ENCODE measurements at places on chromosomes 2 and 18.

DNA sequence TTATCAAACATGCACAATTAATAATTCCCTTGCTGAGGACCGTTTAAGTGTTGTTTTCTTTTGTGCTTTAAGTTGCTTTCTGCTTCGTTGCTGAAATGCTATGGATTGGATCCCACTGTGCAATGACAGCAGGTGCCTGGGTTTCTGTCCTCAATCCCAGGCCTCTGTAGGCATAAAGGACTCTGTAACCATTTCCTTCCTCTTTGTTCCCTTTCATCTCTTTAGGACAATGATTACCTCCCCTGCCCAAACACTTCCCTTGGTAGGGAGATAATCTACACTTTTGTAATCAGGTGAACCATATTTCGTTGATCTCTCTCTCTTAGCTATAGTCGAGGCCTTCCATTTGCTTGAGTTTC is 58.6 kb upstream of the LYPD6B start:
- no peak for DNase-seq

DNA sequence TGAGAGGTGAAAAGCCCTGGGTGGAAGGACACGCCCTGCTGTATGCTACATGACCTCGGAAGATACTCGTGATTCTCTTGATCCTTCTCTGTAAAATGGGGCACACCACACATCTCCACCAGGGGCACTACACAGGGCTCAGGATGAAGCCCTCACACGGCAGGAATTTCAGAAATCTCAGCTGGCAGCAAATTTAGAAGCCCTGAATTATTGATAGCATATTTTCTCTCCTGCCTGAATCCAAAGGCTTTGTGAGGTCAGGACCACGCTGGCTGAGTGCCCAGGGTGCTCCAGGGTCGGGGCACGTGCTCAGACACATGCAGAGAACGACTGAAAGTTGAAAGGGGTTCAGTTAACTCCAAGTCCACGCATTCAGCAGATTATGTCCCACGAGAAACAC is 42.1 kb upstream of the GALR1 start:
- peak; percentile 49 for DNase-seq

DNA sequence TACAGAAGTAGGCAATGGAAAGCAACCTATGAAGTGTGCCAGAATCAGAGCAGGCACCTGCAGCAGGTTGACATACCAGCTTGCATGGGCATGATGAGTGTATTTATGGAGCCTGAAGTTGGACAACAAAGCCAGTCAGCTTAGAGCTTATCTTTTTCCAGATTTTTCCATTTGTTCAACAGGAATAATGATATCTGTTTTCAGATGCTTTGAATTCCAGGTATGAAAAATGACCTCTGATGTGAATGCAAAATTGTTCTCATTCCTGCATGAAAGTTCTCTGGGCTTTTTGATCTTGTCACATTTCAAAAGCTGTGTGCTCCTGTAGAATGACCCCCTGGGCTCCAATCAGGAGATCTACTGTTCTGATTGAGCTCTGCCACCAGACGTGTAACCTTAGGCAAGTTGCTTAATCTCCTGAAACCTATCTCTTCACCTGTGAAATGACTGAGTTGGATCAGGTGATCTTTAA is 38.2 kb upstream of the VIT start:
- no peak for DNase-seq

DNA sequence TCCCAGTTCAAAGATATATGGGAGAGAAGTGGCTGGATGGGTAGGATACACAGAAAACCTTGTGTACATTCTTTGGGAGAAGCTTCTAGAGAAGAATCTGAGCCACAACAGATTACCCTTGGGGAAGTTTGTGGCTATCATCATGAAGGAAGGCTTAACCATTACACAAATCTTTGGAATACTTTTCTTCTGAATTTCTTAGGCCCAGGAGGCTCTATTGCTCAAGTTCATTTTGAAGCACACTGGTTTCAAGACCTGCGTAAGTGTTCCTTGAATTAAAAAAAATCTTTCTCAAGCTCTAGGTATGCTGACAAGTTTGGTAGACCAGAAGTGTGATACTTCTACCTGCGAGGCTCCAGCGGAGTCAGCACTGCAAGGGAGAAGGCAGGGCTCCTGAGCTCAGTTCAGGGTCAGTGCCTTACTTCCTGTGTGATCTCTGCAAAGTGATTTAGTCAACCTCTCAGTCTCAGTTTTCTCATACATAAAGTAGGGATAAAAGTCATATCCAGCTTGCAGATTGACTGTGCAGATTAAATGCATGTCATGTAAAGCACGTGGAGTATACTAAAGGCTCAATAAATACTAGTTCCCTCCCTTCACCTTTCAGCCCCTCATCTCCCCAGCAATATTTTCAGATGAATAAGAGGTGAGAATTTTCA is 438.6 kb downstream of the DLGAP1 start:
- DNase-seq = no peak

- DNase-seq = no peak
Measured at GRCh38 chr2:204657024-204657423, 111.7 kb downstream of the PARD3B start.

DNA sequence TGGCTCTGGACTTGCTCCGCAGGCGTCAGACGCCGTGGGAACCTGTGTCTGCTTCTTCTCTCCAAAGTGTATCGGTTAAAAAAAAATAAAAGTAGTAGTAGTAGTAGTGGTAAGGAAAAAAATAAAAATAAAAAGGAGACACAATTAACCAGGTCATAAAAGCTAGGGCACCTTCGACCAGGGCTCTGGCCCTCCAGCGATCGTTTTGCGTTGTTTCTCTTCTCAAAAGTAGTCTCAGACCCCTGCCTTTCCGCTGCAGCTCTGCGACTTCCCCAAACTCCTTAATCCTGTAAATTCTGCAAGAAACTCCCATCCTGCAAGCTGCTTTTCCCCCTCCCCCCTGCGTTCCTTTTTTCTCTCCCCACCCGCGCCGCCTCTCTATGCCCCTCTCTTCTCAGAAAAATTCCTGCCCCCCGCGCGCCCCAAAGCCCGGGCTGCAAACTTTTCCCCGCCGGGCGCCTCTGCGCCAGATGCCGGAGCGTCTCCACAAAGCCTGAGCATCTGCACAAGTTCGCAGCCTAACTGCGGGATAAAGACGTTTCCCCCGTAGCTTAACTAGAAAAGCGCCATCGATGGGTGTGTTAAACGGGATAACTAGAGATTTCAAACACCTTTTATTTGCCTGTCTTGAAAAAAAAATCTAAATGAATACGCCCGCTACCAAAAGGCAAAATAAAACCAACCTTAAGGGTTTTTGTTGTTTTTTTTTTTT is 1.8 kb upstream of the SALL3 start:
- no peak for DNase-seq

GRCh38 chr2:150062416-150062815 is 425.1 kb downstream of the RND3 start:
- no peak for DNase-seq

DNA sequence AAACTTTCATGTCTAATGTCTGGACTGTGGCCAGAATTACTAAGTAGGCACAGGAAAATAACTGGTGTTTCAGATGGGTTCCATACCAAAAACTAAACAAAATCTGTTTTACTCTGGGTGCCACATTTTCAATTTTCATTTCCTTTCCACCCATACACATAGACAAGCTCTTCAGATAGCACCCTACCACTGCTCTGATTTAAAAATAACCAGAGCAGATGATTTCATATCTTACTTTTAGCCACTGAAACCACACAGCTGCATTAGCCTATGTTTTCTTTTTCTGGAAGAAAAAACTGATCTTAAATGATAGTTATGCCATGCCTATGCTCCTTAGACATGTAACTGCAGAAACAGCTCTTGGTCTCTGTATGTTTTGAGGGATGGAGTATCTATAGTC is 647.6 kb downstream of the CPS1 start:
- DNase-seq = no peak

GRCh38 chr2:201021914-201022313 is 49.6 kb downstream of the HYCC2 start:
- DNase-seq = no peak

GRCh38 chr18:35971661-35972196 is 750 bp upstream of the RMP24 start:
- DNase-seq = no peak

GRCh38 chr2:223758131-223758840 is 79.1 kb downstream of the AP1S3 start:
- DNase-seq = no peak

- DNase-seq = no peak
Measured at GRCh38 chr2:181306785-181307184, 150.4 kb upstream of the ITGA4 start.

DNA sequence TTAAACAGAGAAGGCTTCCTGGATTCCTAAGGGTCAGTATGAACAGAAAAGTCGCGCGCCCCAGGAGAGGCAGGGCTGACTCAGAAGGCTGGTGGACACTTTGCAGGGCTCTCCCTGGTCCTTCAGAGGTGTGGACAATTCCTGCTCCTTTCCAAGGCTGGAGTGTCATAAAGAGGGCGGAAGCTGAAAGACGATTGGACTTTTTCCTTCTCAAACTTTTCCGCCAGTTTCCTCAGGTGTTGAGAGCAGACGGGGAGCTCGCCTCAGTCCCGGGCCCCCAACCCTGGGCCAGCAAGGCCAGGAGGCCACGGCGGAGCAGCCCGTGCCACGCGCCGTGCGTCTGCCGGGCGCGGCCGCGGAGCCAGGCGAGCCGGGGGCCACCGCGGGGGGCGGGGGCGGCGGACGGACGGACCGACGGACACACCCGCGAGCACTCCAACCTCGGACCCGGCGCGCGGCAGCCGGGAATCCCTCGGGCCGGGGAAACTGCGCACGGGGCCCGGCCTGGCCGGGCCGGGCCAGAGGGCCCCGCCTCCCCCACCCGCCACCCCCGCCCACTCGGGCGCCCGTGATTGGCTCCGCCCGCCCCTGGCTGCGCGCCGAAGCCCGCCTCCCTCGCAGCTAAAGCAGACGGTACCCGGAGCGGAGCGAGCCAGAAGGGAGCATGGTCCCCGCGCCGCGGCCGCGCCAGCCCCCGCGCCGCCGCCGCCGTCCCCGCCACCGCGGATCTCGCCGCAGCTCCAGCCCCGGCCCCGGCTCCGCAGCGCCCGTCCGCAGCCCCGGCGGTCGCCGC is at the start of gene KLHL29:
KLHL29 (plus strand) TSS at position 629 of the 793 bp plus-strand sequence. CDS start 177,018 bp downstream, outside the sequence.
- peak; percentile 82 for DNase-seq

GRCh38 chr2:113806217-113806913 is 49.9 kb upstream of the SLC35F5 start:
- no peak for DNase-seq

DNA sequence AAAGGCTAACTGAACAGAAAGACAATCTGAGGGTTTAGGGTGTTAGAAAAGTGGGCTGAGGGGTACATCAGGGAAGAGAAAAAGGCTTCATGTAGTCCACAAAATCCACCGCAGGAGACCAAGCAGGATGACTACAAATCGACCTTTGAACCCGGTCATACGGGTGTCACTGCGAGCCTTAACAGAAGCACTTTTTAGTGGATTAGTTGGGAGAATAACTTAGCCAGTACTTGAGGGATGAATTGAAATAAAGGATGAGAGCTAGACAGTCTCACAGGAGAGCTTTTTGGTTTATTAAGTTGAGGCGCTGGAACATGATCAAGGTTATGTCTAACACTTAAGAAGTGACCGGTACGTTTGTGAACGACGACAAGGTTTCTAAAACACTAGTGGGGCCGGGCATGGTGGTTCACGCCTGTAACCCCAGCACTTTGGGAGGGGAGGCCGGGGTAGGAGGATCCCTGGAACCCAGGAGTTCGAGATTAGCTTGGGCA is 217.7 kb downstream of the MCFD2 start:
- DNase-seq = no peak

- no peak for DNase-seq
Measured at GRCh38 chr18:9697121-9697520, 11.0 kb upstream of the RAB31 start.

GRCh38 chr2:11661891-11662435 is 8.0 kb downstream of the NTSR2 start:
- no peak for DNase-seq

GRCh38 chr2:217160103-217160743 is 300.4 kb upstream of the TNP1 start:
- no peak for DNase-seq

DNA sequence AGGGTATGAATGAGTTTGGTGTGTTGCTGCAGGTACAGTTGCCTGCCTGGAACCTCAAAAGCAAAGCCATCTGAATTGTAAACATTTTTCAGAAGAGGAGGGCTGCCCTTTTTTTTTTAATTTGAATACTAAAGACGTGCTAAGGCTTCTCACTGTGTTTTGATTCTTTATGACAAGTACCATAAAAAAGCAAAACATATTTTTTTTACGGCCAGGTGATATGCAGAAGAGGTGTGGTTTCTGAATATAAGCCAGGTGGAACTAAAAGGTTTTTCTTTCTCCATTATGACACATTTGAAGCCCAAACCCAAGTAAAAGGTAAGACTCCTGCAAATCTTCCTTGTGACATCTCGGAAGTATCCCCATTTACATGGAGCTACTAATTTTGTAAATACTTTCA is 246.3 kb downstream of the IRS1 start:
- DNase-seq = no peak

- no peak for DNase-seq
Measured at GRCh38 chr18:24262087-24262486, 123.2 kb downstream of the CABYR start.

DNA sequence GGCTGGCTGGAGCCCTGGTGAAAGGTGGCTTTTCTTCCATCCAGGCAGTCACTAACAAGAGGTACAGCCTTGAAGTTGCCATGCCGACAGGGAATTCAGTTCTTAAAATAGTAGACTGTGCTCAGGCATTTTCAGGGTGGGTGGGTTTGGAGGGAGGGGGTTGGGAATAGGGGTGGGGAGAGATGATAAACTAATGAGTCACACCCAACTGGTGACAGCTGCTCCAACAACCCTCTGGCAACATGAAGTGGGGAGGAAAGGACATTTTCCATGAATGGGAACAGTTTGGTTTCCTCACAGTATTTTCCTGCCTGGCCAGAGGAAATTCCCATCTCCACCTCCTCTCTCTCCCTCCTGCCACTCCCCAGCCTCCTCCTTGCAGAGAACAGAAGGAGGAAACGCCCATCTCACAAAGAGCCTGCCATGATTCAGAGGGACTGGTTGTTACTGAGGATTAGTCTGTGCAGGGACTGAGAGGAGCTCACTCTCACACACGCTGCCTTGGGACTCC is 113.0 kb upstream of the SLC1A4 start:
- DNase-seq = no peak

DNA sequence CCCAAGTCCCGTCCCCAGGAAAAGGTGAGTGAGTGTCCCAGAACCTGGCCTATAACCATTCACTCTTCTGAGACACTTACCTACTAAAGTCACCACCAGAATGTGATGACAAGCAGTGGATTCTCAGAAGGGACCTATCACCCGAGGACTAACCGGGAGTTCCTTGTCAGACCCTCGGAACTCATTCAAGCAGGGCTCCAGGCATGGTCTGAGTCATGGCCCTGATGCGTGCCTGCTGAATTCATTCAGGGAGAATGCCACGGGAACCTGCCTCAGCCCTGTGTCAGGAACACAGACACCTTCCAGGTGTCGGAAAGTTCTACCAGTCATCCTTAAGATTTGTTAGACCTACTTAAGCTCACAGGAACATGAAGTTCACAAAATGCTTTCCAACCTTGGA is 29.8 kb downstream of the ALPK2 start:
- DNase-seq = no peak

DNA sequence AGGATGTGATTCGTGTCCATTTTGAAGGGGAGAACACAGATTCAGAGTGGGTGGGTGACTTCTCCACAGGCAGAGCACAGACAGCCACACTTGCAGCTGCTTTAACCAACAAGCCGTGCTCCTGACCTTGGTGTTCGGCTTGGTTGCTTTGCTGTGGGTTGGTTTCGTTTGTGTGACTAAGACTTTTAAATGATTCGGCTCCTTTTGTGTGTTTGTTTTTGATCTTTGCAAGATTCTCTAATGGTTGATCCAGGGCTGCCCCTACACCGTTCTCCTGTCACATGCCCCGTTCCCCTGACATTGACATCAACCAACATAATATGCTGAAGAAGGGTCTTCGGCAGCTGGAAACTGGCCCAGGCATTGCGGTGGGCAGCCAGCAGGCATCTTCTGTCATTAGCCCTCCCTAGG is 95.9 kb upstream of the MBOAT2 start:
- DNase-seq = peak; percentile 42

Data from activated T-cell treated with anti-CD3 and anti-CD28 coated beads, Interleukin-2, amount 50 U/mL, for 24 hours (primary cell).